Midbrain (tissue), 1 donor: ENCODE measurements at places on chromosomes 6 and 20.

- DNase-seq = no peak
Measured at GRCh38 chr6:14017626-14018475, 93.1 kb downstream of the RNF182 start.

GRCh38 chr6:69097948-69098347 lies 462.9 kb downstream of the ADGRB3 start:
- DNase-seq = no peak

DNA sequence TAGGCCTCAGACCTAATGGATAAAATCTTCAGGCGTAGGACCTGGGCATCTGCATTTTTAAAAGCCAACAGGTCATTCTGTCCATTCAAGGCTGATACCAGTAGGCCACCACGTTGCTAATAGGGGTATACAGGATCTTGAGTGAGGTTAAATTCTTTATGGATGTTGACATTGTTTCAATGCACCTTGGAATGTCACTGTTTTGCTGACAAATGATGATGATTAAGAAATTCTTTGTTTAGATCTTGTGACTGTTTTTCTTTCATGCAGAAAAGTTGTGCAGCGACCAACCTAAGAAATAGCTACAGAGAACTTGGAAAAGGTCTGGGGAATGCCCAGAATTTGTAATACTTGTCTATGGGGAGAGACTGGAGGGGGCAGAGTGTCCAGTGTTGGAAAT lies 101.1 kb upstream of the CLDN20 start:
- no peak for DNase-seq

DNA sequence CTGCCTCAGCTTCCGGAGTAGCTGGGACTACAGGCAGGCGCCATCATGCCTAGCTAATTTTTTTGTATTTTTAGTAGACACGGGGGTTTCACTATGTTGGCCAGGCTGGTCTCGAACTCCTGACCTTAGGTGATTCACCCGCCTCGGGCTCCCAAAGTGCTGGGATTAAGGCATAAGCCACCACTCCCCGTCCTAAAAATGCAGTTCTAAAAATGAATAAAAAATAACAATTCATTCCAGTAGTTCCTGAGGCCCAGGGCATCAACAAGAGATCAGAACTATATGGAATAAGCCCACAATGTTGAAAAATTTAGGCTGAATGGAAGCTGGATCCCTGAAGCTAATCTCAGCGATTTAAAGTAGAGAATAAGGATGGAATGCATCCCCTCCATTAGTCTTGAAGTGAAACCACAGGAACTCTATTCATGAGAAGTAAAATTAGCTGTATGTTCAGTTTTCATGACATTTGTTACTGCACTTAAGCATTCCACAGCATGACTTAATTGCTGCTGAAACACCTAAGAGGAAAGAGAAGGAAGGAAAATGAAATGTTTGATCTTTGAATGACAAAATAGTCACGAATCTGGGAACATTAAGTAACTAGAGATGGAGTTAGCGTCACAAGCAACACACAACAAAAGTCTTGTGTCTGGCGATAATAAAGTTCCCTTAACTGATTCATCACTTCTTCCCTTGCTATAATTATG lies 80.4 kb upstream of the RIPOR2 start:
- no peak for DNase-seq

GRCh38 chr6:163738725-163739407 lies 324.3 kb downstream of the QKI start:
- no peak for DNase-seq
